ENCODE measurements at places on chromosomes 4 and X. TPM values are rescaled to one million over a fixed set of nuclear protein-coding genes. Genes with fewer than 3 reads are reported as not detected.

The EREG gene
- polyA plus RNA-seq, result 0.07 TPM

The GABRA4 gene
- 0.08 TPM for polyA plus RNA-seq

The SPANXA2 gene
- not detected for polyA plus RNA-seq

The CFAP99 gene
- 0.95 TPM for polyA plus RNA-seq

DNA sequence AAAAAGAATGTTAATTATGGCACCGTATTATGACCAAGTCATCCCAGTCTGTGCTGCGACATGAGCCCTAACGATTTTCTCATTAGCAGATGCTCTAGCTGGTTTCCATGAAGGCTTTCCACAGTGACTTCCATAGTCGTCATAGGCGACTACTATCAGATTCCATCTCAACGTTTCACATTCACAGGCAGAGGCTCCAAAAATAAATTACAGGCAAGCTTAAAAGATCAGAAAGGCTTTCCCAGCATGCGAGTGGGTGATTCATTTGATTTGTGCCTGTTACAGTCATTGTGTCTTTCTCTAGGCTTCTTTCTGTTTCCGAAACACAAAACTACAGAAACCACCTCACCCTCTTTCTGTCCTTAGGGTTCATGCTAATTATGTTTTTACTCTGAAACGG, 43.2 kb downstream of the PALLD start:
- no peak for DNase-seq

DNA sequence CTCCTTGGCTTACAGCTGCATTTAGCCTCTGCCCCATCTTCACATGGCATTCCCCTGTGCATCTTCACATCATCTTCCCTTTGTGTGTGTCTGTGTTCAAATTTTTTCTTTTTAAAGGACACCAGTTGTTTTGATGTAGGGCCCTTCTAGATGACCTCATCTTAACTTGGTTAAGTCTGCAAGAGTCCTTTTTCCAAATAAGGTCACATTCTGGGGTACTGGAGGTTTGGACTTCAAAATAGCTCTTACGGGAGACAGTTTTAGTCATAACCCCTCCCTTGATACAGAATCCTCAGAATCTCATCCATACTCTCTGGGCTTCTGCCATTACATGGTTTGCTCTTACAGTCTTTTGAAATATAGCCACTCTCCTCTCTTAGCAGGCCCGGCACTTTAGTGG, 231.5 kb upstream of the ATP6AP2 start:
- DNase-seq, result no peak

GRCh38 chrX:123731258-123731986, 1.4 kb downstream of the THOC2 start:
- DNase-seq, result no peak
